Smooth muscle cell of the umbilical artery (primary cell): ENCODE measurements at places on chromosomes 4 and X. TPM values are rescaled to one million over a fixed set of nuclear protein-coding genes. Genes with fewer than 3 reads are reported as not detected.

The VCX2 gene
- total RNA-seq: not detected in 2 replicates

The IBSP gene
- not detected in 2 replicates for total RNA-seq

The PASD1 gene
- not detected in 2 replicates for total RNA-seq

The ARAP2 gene
- total RNA-seq: 1.2 and 3.1 TPM in 2 replicates

The TDO2 gene
- 5.4 and 13.7 TPM in 2 replicates for total RNA-seq

The COL4A5 gene
- total RNA-seq: 126 and 152 TPM in 2 replicates

The SAGE1 gene
- not detected in 2 replicates for total RNA-seq
